NCI-H146 (cell line): ENCODE measurements at places on chromosomes 5 and 9.
A peak's percentile ranks its signal among the peaks of the same experiment; 100 is the strongest.

GRCh38 chr5:67093279-67093678 lies 103.3 kb downstream of the CD180 start:
- no peak for DNase-seq

GRCh38 chr9:133553973-133554713 lies 19.6 kb downstream of the ADAMTSL2 start:
- DNase-seq, result no peak

GRCh38 chr5:151708126-151708525 lies 21.4 kb upstream of the SPARC start:
- no peak for DNase-seq

- DNase-seq, result no peak
Observed at GRCh38 chr5:137757634-137758033, 3.5 kb upstream of the HNRNPA0 start.

DNA sequence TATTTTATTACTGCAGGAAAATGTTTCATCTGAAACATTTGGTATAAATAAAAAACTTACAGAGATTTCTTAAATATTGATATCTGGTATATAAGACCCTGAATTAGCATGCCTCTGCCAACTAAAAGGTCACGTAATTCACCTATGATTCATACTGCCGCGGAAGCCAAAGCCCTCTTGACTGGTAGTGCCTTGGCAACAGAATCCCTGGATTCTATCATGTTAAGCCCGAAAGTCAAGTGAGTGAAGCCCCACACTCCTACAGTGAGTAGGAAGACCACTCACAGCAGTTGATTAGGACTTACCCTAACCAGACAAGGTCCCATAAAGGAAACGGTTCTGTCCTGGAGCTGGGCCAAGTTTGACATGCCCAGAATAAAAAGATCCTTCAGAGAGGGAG lies 175.6 kb upstream of the NREP start:
- DNase-seq, result no peak

DNA sequence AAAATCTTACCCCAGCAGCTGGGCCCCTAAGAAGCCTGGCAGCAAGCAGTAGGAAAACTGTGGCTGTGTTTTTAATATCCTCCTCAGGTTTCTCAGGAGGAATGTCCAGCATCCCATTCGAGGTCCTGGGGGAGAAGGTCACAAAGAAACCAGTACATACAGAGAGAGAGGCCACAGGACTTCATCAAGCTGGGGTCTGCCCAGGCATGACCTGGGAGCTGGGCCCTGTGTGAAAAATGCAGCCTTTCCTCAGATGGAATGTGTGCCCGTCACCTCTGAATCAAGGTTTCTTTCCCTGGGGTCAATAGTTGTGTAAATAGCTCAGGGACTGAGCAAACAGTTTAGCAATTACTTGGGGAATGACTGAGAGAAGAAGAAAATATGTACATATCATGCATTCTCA lies 33.9 kb upstream of the RAD23B start:
- DNase-seq, result peak; percentile 29

DNA sequence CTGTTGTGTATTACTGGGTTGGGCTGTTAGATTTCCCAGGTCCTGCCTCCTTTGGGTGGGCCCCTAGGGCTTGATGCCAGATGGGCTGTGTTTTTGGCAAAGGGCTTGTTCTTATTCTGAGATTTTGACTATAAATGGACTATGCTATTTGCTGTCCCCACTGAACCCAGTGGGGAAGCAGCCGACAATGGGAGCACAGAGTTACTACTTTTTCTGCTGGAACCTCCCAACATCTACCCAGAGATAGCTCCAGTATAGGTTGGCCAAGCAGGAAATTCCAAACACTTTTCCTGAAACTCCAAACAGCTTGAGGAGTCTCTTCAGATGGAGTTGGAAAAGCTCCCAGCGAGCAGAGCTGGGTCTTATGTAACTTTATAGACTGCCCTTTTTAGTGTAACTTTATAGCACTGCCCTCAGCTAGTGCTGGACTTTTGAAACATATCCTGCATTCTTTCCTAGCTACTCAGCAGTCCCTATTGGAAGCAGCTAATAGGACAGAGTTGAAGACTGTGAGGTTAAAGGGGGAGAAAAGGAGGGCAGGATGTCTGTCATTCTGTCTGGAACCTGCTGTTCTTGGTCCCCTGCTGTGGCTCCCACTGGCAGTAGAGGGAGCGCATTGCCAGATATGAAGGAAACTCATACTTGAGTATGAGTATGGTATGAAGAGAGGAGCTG lies 21.0 kb downstream of the RUSC2 start:
- DNase-seq, result no peak

DNA sequence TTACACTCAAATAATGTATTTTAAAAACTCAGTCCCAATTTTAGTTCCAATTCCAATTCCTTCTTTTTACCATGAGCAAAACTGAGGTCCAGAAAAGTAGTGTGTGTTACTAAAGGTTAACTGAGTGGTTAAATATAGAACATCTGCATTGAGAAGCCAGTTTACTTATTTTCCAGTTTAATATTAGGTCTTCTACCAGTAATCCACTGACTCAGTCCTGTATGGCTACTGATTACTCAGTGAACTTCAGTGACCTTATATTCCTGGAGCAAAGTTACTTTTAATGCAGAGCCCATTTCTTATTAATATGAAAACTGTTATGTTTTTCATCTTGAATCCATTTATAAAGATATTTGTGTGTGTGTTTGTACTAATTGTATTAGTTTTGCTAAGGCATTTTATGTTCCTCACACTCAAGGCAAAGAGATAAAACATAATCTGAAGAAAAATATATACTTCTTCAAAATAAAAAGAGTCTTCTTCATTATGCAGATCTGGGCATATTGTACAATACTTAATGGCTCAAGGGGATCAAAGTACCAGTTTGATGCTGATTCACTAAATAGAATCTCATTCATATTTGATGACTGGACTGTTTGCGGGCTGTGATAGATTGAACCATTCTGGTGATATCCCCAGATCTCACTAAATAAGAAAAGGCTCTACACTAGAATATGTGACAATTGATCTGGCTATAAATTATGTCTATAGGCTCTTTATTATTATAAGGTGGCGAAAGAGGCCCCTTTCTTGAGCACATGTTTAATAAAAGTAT lies 60.8 kb downstream of the DMXL1 start:
- no peak for DNase-seq

DNA sequence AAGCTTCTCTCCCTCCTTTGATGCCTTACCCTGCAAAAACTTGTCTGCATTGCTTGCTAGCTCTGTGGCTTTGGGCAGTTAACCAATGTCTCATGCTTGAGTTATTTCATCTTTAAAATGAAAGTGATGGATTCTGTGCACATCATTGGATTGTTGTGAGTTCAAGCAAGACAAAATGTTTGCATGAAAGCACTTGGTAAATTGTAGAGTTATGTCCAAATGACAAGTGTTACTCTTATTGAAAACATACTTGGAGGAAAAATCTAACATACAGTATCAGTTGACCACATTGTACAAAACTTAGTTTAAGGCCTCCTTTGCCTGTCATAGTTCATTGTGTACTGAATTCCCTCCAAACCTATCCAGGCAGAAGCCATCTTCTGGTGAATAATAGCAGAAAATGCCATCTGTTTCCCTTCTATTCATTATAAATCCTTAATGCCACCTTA lies 30.0 kb downstream of the TGFBR1 start:
- DNase-seq, result no peak

DNA sequence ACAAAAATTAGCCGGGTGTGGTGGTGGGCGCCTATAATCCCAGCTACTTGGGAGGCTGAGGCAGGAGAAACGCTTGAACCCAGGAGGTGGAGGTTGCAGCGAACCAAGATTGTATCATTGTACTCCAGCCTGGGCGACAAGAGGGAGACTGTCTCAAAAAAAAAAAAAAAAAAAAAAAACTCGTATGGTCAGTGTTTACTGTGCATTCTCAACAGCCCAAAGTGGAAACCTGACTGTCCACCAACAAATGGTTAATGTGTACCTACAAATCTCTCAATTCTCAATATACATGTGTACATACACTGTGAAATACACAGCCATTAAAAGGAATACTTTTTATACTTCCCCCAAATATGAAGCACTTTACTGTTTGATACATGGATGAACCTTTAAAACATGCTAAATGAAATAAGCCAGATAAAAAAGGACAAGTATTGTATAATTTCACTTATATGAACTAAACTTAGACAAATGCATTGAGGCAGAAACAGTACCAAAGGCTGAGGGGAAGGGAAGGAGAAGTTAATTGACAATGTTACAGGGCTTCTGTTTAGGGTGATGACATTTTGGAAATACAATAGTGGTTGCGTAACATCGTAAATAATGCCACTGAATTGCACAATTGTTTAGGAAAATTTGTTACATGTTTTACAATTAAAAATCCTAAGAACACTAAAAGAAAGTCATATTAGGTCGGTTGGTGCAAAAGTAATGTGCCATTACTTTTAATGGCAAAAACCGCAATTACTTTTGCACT lies 16.5 kb downstream of the DNAJA1 start:
- no peak for DNase-seq

DNA sequence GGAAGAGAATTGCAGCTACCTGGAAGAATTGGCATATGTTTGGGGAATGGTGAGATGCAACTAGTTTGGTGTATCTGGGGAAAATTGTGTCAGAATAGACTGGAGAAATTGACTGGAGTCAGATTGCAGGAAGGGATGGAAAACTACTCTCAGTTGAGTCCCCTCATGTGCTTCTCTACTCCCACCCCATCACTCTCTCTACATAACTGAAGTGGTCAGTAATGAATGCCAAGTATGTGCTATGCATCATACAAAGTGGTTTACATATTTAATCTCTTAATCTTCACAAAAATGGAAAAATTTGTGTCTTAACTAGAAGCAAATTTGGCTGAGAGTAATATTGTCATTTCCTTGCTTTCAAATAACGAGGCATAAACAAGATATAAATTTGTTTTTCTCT lies 146.4 kb upstream of the TNC start:
- DNase-seq, result no peak

GRCh38 chr5:5285906-5286305 lies 136.6 kb upstream of the ICE1 start:
- no peak for DNase-seq

DNA sequence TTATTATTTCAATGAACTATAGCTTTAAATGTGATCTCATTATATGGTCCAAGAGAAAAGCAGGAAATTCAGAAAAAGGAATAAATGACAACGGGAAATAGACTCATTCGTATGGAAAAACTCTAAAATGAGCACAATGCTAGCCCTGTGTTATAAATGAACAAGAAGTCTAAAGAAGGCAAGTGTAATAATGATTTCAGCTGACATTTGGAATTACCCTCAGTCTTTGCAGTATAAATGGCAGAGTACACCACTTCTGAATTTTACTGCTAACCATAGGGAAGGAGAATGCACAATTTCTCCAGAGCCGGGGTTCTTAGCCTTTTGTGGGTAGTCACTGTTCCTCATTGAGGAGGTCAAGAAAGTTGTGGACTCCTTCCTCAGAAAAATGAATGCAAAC lies 93.1 kb downstream of the ANKRD55 start:
- no peak for DNase-seq

GRCh38 chr5:73381590-73382400 lies 66.8 kb downstream of the FOXD1 start:
- DNase-seq, result no peak

DNA sequence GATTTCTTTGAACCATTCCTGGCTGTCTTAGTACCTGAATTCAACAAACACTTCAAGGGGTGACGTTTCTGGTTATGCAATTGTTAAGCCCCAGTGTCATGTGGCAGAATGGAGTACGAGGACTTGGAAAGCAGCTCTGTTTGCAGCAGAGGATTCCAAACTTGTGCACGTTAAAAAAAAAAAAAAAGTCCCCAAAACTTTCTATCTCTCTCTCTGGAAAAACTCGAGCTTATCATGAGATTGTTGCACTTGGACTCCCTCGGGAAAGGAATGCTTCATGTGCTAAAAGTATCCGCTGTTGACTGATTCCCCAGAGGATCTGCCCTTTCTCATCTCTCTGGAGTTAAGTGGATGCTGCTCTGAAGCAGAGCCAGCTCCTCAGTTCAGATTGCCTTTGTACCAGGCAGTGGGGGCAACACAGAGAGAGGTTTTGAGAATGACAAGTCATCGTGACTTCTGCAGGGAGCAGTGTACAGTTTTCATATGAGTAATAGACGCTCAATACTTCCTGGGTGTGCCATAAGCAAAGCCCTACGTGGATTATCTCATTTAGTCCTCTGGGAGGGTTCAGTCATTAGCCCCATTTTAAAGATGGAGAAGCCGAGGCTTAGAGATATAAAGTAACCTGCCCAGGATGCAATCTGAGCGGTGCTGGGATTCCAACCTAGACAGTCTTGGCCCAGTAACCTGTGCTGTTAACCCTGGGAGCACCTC lies 28.1 kb downstream of the TMOD1 start:
- no peak for DNase-seq

GRCh38 chr5:156411185-156411613 lies 84.2 kb downstream of the SGCD start:
- no peak for DNase-seq

DNA sequence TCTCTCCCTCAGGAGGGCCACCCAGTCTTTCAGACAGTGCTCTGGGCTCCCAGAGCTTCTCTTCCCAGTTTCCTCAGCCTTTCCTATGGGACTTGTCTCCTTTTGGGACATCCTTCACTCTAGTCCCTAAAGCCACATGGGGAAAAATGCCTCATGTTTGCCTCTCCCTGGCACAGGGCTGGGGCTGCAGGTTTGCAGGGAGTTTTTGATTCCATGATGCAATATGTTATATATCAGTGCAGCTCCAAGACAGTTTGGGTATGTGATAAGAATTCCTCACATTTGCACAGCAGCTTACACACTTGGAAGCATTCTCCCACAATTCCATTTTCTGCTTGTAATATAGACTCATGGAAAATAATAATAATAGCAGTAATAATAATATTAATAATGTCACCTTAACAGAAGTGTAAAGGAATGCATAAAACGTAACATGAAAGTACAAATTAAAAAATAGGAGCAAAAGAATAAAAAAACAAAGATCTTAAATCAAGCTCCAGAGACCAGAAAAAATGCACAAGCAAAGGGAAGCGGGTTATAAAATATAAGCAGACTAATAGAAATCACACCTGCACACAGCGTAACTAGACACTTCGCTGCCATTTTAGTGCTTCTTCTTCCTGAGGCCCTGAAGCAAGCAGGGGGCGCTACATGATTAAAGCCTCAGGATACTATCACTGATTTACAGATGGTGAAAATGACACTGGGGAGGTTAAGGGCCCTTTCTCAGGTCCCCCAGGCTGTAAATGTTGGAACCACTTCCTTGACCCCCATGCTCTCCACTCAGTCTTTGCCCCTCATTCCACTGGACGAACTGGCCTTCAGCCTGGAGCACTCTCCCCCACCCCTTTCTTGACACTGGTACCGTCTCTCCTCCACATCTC lies 70.0 kb upstream of the IL17B start:
- DNase-seq, result peak; percentile 37

DNA sequence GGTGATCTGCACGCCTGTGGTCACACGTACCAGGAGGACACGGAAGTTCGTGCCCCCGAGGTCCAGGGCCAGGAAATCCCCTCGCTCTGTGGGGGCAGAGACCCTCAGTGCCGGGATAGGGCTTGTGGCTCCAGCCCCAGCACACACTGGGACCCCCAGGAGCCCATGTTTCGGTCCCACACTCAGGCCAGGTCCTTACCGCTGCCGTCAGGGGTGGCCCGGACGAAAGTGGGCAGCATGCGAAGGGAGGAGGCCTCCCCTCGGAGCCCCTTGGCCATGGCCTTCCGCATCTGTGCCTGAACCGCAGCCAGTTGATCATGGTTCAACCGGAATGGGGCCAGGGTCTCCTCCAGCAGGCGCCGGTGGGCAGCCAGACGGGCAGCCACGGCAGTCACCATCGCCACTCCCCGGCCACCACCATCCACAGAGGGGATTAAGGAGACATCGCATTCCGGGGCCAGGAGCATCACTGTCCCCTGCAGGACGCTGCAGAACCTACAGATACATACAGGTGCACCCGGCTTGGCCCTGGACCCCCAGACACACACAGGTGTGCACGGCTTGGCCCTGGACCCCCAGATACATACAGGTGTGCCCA lies 11.8 kb downstream of the HK3 start:
- no peak for DNase-seq
